ENCODE measurements at places on chromosomes 1 and 21.

DNA sequence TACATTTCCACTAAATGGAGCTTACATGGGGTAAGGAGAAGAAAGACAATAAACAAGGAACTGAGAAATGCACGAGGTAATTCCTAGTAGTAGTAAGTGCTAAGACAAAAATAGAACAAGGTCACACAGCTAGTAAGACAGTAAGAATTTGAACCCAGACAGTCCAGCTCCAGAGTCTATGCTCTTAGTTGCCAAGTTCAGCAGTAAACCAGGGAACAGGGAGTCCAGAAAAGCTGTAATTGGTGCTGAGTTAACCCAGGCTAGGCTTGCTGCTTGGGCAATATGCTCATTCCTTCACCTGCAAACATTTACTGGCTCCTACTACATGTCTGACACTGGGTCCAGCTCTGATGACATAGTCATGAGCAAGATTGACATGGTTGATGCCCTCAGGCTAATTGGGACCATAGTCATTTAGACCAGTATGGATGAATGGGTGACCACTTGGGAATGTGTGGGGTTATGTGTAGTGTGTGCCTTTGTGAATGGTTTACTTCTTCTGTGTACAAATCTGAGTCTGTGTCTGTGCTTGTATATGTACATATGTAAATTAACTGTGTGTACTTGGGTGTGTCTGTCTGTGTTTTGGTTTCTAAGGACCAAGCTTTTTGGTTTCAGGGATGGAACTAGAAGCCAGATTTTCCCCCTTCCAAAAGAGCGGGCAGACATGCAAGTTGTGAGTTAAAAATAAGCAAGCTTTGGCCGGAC is 2.0 kb downstream of the GPX7 start:
- DNase-seq, result no peak

- DNase-seq, result no peak
These were observed 4.6 kb downstream of the LCE7A start for GRCh38 chr1:152864443-152864842.

- peak; percentile 86 for DNase-seq
These were observed 2.6 kb downstream of the MTF2 start for GRCh38 chr1:93081716-93082115.

DNA sequence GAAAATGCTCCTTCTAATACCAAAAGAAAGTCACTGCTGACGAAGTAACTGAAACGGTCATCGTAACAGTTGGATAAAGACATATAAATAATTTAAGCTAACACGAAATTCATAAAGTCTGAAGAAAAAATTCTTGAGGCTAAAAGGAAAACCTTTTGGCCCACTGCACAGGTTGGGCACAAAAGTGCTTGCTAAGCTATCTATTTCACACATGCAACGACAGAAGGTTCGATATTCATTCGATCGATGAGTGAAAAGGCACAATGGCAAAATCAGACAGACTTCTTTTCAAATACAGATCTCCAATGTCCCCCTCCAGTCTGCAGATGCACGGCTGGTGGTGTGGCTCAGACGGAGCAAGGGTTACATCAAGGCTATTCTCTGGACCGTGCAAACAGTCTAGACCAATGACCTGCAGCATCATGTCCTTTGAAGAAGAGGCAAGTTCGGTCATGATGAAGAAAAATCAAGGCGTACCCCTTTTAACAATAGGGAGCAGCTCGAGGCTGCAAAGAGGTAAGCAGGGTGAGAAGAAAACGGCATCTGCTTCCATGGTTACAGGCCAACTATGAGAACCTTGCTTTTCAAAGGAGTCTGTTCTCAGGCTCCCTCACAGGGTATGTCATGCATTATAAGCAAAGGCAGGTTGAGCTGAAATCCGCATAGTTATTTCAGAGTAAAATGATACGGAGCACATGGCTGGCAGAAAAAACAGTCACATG is 579.6 kb downstream of the USP25 start:
- no peak for DNase-seq

DNA sequence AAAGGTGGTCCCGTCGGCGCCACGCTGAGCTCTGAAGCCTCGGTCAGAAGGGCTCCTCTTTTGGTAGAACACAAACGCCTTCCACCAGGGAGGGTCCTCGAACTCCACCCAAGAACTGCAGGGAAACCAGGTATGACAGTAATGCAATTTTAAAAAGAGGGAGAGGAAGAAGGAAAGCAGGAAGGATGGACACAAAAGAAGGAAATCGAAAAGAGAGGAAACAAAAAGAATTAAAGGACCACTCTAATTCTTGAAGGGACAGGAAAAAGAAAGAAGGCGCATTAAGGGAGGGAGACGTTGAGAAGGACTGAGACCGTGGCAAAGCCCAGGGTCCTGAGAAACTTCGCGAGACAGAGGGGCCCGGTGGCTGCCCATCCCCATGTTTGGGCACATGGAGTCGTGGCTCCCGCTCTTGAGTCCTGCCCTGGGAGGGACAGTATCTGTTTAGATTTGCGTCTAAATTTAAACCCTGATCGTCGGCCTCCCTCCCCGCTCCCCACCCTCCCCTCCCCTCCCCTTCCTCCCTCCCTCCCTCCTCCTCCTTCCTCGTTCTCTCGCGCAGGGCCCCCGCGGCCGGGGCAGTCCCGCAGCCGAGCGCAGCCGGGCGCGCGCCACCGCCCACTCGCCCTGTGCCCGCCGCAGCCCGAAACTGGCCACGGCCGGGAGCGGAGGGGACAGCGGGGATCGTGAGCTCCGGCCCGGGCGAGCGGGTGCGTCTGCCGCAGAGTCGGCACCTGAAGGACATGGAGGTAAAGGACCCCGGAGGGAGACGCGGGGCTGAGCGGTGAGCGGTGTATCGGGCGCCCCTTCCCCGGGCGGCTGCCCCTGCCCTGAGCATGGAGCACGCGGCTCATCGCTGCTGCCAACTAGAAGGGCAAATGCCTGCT is at the start of gene RCSD1:
Gene RCSD1 (plus strand): TSS at position 552 of the 887 bp plus-strand sequence. CDS start 192 bp downstream, at position 744.
- no peak for DNase-seq

All from ACHN (cell line).